C1 segment of cervical spinal cord (tissue), 14 donors: ENCODE measurements at places on chromosomes 12 and 14.

DNA sequence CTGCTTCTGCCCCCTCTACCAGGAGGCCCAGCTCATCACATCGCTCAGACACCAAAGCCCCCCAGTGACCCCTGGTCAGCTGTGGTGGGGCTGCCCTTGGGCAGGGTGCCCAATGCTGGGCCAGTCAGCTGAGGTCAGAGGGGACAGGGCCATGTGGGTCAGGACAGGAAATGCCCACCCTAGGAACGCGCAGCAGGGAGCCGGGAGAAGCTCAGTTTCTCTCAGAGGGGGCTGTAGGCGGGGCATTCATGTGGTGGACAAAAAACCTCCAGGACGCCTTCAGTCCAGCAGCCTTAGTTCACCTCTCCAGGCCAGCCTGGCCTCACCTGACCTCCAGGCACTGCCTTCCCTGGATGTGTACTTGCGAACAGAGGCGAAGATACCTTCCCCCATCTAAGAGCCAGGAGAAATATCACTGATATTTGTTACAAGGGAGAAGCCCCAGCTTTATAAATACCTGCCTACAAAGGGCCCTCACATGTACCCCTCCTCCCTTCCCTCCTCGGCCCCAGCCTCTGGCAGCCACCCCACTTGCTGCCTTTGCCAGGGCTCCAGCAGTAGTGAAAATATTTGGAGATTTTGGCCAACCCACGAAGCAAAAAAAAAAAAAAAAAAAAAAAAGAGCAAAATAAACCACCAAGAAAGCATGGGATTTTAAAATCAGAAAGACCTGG lies 41.9 kb upstream of the PLEKHG6 start:
- no peak for DNase-seq

DNA sequence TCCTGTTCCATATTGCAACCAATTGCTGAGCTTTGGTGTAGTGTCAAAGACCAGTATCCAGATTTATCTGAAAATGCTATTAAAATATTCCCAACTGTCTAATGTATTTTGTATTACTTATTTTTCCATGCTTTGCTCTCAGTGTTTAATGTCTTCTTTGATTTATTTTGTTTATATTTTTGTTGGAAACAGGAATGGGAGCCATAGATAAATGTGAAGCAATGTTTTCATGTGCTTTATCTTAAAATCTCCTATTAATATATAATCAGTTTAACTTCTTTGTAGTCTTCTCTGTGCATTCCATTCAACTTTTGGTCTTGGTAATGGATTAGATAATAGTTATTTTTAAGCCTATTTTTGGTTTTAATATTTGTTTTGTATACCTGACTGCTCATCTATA lies 8.8 kb downstream of the RAP1B start:
- no peak for DNase-seq

GRCh38 chr12:119692997-119693396 lies 25.1 kb downstream of the PRKAB1 start:
- DNase-seq = no peak

DNA sequence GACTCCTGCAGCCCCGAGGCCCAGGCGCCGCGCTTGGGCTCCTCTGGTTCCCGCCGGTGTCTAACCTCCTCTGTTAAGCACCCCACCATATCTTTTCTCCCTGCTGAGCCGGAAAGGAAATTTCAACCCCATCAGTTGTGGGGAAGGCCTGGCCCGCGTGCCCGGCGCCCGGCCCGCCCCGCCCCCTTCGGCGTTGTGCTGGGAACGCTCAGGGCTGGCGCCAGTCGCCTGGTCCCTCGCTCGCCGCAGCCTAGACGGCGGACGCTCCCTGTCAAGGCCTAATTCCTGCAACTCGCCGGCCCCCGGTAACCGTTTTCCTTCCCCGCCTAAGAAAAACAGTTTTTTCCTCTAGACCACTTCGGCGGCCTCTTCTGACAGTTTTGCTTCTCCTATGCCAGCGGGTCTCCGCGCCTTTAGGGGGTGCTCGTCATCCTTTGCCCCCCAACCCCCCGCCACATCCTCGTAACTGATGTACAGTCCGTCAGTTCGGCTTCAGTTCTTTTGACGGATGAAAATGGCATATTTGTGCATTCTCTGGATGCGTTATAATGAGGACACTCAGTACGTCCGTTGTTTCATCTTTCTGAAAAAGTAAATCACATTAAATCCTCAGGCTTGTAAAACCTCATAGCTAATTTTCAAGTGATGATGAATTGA lies 506 bp upstream of the NAP1L1 start:
- peak; percentile 80 for DNase-seq
